ENCODE measurements at places on chromosomes 3 and 15.

GRCh38 chr3:5766848-5767247 is 579.3 kb downstream of the EDEM1 start:
- H3K36me3 ChIP-seq: no peaks in the 10 kb centered on the region
- no peak overlapping the region for H3K4me3 ChIP-seq
- H3K27me3 ChIP-seq: no peaks in the 10 kb centered on the region
- no peak for DNase-seq

DNA sequence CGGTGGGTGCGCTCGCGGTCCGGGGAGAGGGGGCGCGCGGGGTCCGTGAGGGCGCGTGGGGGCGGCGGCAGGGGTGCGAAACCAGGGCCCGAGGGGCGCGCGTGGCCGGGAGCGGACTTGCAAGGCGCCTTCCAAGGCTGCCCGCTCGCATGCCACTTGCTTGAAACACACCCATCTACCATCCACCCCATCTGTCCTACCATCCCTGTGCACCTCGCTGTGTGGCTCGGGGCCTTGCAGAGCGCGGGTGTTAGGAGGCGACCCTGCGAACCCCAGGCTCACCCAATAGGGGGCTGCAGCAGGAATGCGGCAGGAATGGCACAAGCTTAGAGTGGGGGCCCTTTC is 240 bp downstream of the CFAP100 start:
- no peak overlapping the region for H3K27ac ChIP-seq
- H3K27me3 ChIP-seq: peaks cover 52% of the 10 kb centered on the region
- peaks cover 23% of the 10 kb centered on the region for H3K4me1 ChIP-seq
- H3K4me3 ChIP-seq: no peak overlapping the region

DNA sequence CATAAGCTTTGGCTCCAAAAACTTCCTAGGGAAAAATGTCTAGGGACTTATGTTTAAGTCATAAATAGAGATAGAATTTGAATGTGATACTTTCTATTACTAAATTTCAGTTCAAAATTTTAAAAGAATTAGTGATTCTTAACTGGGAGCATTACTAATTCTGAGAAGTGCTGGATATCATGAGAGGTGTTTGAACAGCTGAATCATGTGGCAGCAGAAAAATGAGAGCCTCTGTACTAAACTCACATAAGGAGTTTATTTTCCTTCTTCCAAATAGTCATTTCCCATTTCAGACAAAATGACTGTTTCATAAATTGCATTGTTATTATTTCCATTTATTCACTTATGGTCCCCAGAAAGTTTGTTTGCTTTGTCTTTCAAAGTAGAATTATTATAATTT is 62.7 kb downstream of the SLMAP start:
- H3K4me3 ChIP-seq: no peak overlapping the region
- H3K27ac ChIP-seq: no peak overlapping the region
- no peak for DNase-seq
- H3K36me3 ChIP-seq: no peaks in the 10 kb centered on the region
- H3K27me3 ChIP-seq: no peaks in the 10 kb centered on the region

- no peak for DNase-seq
- H3K36me3 ChIP-seq: no peaks in the 10 kb centered on the region
- peak overlapping the region; percentile 58 for H3K4me3 ChIP-seq
- H3K4me1 ChIP-seq: peaks cover 18% of the 10 kb centered on the region
Observed at GRCh38 chr15:99487337-99487730, 78.5 kb upstream of the MEF2A start.

GRCh38 chr3:140092848-140093536 is 158.0 kb downstream of the CLSTN2 start:
- H3K27ac ChIP-seq: no peak overlapping the region
- no peak overlapping the region for H3K4me3 ChIP-seq
- H3K36me3 ChIP-seq: no peaks in the 10 kb centered on the region
- DNase-seq: no peak
- H3K27me3 ChIP-seq: peaks cover 38% of the 10 kb centered on the region

- no peaks in the 10 kb centered on the region for H3K4me1 ChIP-seq
- H3K27ac ChIP-seq: no peak overlapping the region
- H3K4me3 ChIP-seq: no peak overlapping the region
- no peaks in the 10 kb centered on the region for H3K36me3 ChIP-seq
- DNase-seq: no peak
- peaks cover 20% of the 10 kb centered on the region for H3K27me3 ChIP-seq
Observed at GRCh38 chr3:65182085-65182484, 494.3 kb upstream of the ADAMTS9 start.

- H3K27me3 ChIP-seq: peaks cover 77% of the 10 kb centered on the region
- H3K36me3 ChIP-seq: peaks cover 5% of the 10 kb centered on the region
- no peak overlapping the region for H3K27ac ChIP-seq
Observed at GRCh38 chr15:69876064-69876940, 221.4 kb downstream of the TLE3 start.

GRCh38 chr3:26484140-26484539 is 138.4 kb upstream of the LRRC3B start:
- H3K4me1 ChIP-seq: no peaks in the 10 kb centered on the region
- H3K36me3 ChIP-seq: no peaks in the 10 kb centered on the region
- no peak overlapping the region for H3K27ac ChIP-seq

- DNase-seq: no peak
- no peaks in the 10 kb centered on the region for H3K36me3 ChIP-seq
- no peak overlapping the region for H3K4me3 ChIP-seq
- H3K27ac ChIP-seq: no peak overlapping the region
- H3K4me1 ChIP-seq: peaks cover 23% of the 10 kb centered on the region
Observed at GRCh38 chr3:182482705-182483104, 310.6 kb upstream of the ATP11B start.

- peaks cover 3% of the 10 kb centered on the region for H3K4me1 ChIP-seq
- DNase-seq: no peak
- H3K36me3 ChIP-seq: no peaks in the 10 kb centered on the region
- H3K27me3 ChIP-seq: no peaks in the 10 kb centered on the region
- H3K27ac ChIP-seq: no peak overlapping the region
Observed at GRCh38 chr3:78642226-78643035, 1125.4 kb downstream of the ROBO1 start.

GRCh38 chr15:33296050-33296449 is 14.7 kb upstream of the RYR3 start:
- no peaks in the 10 kb centered on the region for H3K4me1 ChIP-seq
- H3K27me3 ChIP-seq: no peaks in the 10 kb centered on the region
- H3K36me3 ChIP-seq: no peaks in the 10 kb centered on the region
- no peak overlapping the region for H3K27ac ChIP-seq
- DNase-seq: no peak
- no peak overlapping the region for H3K4me3 ChIP-seq

DNA sequence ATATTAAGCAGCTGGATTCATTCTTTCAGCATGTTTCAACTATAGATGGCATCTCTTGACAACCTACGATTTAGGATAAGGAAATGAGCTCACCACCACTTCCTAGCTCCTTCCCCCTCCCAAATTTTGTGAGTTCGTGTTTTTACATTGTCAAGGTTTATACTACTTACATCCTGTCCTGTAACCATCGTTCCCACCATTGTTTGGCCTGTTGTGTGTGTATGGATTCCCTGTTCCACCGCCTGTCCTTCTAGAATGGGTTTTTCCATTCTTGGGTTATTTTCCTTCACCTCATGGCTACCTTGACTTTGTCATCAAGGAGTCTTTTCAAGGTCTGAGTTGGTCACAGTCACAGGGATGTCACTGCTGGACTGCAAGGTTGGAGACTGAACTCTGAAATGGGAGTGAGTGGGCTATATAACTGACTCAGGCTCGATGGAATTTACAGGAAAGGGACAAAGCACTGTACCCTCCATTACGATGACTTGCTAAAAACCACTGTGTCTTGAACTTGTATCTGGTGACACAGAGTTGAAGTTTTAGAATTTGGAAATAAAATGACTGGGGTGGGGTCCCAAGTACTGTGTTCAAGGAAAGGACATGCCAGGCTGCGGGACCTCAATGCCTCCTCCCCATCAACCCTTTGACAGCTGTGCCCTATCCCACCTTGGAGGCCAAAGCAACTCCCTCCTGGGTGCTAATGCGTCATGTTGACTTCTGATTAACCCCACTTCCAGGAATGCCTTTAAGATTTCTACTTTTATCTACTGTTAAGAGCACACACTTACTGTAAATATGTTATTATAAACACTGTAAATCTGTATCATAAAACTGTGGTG is 66.8 kb upstream of the BLM start:
- H3K4me3 ChIP-seq: no peak overlapping the region
- no peaks in the 10 kb centered on the region for H3K27me3 ChIP-seq
- no peak for DNase-seq
- H3K27ac ChIP-seq: no peak overlapping the region
- peaks cover 9% of the 10 kb centered on the region for H3K4me1 ChIP-seq
- H3K36me3 ChIP-seq: no peaks in the 10 kb centered on the region

GRCh38 chr3:115384381-115384780 is 237.3 kb upstream of the ZBTB20 start:
- H3K4me3 ChIP-seq: no peak overlapping the region
- H3K4me1 ChIP-seq: no peaks in the 10 kb centered on the region
- no peak for DNase-seq

GRCh38 chr15:83889995-83890394 is 236.1 kb downstream of the ADAMTSL3 start:
- no peak overlapping the region for H3K4me3 ChIP-seq
- no peaks in the 10 kb centered on the region for H3K36me3 ChIP-seq
- H3K27ac ChIP-seq: no peak overlapping the region
- no peak for DNase-seq
- no peaks in the 10 kb centered on the region for H3K27me3 ChIP-seq

- no peaks in the 10 kb centered on the region for H3K4me1 ChIP-seq
- H3K36me3 ChIP-seq: no peaks in the 10 kb centered on the region
- H3K4me3 ChIP-seq: no peak overlapping the region
Observed at GRCh38 chr3:129519896-129520715, 8.3 kb upstream of the RHO start.

GRCh38 chr3:1726741-1727140 is 371.9 kb upstream of the CNTN4 start:
- no peak for DNase-seq
- no peaks in the 10 kb centered on the region for H3K36me3 ChIP-seq
- no peak overlapping the region for H3K4me3 ChIP-seq
- H3K27ac ChIP-seq: no peak overlapping the region

DNA sequence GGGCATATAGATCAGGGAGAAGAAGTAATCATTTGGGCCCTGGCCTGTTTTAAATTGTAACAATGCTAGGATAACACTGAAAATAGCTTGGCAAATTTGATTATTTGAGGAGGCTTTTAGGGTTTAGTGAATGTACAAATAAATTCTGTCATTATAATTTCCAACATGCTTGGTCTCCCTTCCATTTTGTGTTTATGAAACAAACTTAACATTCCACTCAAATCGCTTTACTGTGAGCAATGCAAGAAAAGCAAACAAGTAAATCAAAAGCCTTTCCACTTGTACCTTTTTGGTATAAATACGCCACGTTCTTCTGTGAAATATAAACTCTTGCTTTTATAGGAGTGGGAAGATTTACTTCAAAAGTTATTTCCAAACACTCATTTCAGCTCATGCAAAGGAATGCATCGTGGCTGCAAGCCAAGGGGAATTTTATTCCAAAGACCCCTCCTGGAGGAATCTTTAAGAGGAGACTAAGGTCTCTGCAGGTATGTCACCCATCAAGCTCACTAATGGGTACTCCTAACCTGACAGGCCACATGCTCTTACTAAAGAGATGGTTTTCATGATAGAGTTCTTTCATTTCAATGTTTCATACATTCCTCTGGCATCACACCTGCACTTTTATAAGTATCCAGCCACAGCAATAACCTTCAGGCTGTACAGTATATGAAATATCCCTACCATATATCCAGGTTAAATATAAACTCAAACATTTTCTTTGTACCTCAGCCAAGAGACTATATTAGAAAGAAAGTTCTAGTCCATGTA is 115.2 kb downstream of the P3H2 start:
- no peak overlapping the region for H3K27ac ChIP-seq
- H3K4me1 ChIP-seq: peaks cover 31% of the 10 kb centered on the region
- no peak overlapping the region for H3K4me3 ChIP-seq
- no peak for DNase-seq
- H3K27me3 ChIP-seq: no peaks in the 10 kb centered on the region
- H3K36me3 ChIP-seq: no peaks in the 10 kb centered on the region

DNA sequence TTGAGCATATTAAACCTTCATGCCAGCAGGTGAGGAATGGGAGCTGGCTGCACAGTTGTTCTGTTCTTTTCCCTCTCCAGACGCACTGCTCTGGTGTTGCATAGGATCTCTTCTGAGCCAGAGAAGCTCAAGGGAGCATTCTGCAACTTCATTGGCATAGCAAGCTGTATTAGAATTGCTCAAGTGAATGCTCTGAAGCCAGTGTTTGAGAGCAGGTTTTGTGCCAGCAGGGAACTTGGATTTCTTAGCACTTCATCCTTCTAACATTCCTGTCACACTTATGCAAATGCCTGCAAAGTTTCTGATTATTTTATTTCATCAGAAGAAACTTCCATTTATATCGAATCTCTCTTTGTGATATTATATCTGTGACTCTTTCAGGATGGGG is 366.6 kb downstream of the AGBL1 start:
- no peak for DNase-seq
- no peak overlapping the region for H3K27ac ChIP-seq
- H3K27me3 ChIP-seq: no peaks in the 10 kb centered on the region
- H3K4me1 ChIP-seq: no peaks in the 10 kb centered on the region
- H3K4me3 ChIP-seq: no peak overlapping the region

GRCh38 chr3:160403028-160403545 is 3.6 kb downstream of the SMC4 start:
- H3K36me3 ChIP-seq: peaks cover 96% of the 10 kb centered on the region
- peaks cover 22% of the 10 kb centered on the region for H3K4me1 ChIP-seq
- peak overlapping the region; percentile 98 for H3K27ac ChIP-seq
- no peaks in the 10 kb centered on the region for H3K27me3 ChIP-seq
- DNase-seq: no peak

GRCh38 chr3:69683082-69683806 is 56.0 kb upstream of the MITF start:
- H3K4me1 ChIP-seq: peaks cover 16% of the 10 kb centered on the region
- H3K27ac ChIP-seq: no peak overlapping the region
- no peaks in the 10 kb centered on the region for H3K27me3 ChIP-seq
- DNase-seq: no peak
- no peak overlapping the region for H3K4me3 ChIP-seq

GRCh38 chr3:189344996-189345395 is 173.2 kb downstream of the TPRG1 start:
- no peak for DNase-seq
- H3K4me1 ChIP-seq: no peaks in the 10 kb centered on the region
- H3K27ac ChIP-seq: no peak overlapping the region
- no peaks in the 10 kb centered on the region for H3K27me3 ChIP-seq
- H3K4me3 ChIP-seq: no peak overlapping the region

- DNase-seq: no peak
- peaks cover 13% of the 10 kb centered on the region for H3K4me1 ChIP-seq
- H3K4me3 ChIP-seq: peak overlapping the region; percentile 52
- H3K27me3 ChIP-seq: no peaks in the 10 kb centered on the region
- peaks cover 35% of the 10 kb centered on the region for H3K36me3 ChIP-seq
Observed at GRCh38 chr15:40956541-40956982, 3.3 kb downstream of the CHAC1 start.

DNA sequence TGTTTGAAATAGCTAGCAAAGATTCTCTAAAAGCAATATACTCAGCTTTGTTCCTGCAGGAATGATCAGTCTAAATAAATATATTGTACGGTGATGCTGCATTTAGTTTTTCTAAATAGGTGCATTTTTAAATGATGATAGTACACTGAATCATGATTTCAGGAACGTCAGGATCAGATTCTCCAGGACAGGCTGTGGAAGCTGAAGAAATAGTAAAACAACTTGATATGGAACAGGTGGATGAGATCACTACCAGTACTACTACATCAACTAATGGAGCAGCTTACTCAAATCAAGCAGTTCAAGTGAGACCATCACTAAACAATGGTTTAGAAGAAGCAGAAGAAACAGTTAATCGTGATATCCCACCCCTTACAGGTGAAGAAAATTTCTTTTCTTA is 46.3 kb upstream of the EIF3J start:
- H3K4me1 ChIP-seq: peaks cover 30% of the 10 kb centered on the region
- no peaks in the 10 kb centered on the region for H3K27me3 ChIP-seq
- H3K4me3 ChIP-seq: no peak overlapping the region
- H3K36me3 ChIP-seq: peaks cover 17% of the 10 kb centered on the region
- no peak overlapping the region for H3K27ac ChIP-seq
- DNase-seq: no peak
